ENCODE measurements at places on chromosomes 5 and 9.

GRCh38 chr9:16352791-16353401, 517.6 kb downstream of the BNC2 start:
- DNase-seq = no peak

GRCh38 chr5:124919747-124920525, 173.5 kb upstream of the ZNF608 start:
- DNase-seq = no peak

DNA sequence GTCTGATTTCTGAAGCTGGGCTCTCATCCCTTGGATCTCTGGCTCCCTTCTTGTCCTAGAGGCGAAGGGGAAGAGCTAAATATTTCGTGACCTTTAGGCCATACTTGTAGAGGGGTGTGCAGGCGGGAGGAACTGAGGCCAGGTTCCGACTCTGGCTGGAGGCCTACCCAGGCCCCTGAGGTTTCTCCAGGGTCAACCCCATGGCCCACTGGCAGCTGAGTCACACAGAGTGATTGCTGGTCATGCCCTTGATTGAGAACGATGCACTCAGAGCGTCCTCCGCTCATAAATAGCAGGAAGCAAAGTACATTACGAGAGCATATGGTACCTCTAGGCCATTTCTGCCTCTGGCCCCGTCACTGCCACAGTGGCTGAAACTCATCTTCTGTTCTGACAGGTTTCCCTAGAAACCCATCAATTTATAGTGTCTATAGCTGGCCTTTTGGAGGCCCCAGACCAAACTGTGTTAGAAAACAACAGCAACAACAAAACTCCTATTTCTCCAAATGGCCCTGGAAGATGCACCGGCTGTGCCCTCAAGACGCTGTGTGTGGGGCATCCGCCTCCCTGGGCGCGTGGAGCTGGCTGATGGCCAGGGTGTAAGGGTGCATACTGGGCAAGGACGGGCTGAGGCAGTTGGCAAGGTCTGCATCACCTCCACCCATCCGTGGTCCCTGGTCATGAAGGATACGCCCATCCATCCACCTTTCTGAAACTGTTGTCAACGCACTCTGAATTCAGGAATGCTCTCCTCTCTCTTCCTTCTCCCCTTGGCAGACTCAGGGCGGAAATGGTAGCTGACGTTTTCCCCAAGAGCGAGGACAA, 32.9 kb upstream of the FCN1 start:
- no peak for DNase-seq

DNA sequence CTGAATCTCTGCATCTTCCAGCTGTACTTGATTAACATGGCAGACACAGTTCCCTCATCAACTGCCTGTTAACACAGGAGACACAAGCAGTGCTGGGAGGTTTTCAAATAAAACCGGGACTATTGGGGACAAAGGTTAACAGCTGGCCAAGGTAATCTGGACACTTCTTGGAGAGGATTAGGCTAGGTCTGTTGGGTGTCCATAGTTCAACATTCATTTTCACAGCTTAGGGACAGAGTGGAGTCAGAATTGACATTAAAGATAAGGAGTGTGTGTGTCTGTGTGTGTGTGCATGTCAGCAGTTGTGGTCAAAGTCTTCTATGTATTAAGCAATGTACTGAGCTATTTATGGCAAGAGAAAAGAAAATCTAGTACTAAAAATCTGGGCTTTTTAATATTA, 216.2 kb downstream of the MED10 start:
- no peak for DNase-seq

DNA sequence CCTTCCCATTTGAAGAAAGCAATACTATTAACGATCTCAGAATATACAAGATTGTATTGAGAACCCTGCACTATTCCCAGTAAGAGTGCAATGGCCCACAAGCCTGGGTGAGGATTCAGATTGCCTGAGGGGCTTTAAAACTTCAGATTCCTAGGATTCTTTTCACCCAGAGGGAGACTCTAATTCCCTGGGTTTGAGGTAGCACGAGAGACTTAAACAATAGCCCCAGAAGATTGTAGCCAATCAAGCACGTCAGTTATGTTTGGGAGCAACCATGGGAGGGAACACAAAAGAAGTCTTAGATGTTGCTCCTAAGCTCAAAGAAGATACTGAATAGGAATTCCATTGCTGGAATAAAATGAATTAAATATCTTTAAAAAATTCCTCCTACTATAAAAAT, 17.9 kb downstream of the MRPS27 start:
- no peak for DNase-seq

DNA sequence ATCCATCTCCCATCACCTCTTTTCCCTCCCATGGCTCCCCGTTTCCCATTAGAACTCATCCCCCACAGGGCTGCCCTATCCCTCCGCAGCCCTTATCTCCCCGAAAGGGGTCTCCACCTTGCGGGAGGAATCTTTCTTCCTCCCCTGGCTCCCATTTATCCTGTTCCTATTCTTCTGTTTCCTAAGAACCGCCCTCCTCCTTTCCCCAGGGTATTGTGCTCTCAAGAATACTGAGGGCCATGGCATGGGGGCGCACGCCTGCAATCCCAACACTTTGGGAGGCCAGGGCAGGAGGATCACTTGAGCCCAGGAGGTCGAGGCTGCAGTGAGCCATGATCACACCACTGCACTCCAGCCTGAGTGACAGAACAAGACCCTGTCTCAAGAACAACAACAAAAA, 665 bp downstream of the CD72 start:
- no peak for DNase-seq

DNA sequence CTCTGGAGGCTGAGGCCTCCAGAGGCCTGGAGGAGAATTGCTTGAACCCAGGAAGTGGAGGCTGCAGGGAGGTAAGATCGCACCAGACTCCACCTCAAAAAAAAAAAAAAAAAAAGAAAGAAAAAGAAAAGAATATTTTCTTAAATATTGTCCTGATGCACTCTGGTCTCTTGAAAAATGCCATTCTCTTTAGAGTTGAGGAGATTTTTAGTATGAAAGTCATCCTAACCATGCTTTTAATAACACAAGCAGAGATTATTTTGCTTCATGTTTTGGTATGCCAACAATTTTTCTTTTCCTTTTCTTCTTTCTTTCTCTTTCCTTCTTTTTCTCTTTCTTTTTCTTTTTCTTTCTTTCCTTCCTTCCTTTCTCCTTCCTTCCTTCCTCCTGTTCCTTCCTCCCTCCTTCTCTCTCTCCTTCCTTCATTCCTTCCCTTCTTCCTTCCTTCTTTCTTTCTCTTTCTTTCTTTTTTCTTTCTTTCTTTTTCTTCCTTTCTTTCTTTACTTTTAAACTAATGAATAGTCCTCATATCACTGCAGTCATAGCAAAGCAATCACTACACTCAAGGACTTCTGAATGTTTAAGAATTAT, 116.9 kb upstream of the CCNH start:
- no peak for DNase-seq

DNA sequence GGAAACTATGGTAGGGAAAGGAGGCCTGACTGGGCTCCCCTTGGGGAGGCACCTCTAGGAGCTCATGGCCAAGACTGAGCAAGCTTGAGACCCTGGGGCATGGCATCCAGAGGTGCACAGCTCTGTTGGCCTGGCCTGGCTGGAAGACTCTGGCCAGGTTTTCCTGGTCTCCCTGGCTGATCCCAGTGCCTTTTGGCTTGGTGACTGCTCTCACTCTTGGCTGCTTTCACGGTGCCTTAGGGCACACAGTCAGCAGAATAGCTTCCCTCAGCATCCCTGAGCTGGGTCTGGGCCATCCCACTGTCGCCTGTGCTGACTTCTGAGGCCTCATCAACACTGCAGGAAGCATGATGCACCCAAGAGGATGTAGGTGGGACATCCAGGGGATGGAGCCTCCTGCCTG, 13.4 kb upstream of the DELE1 start:
- DNase-seq = no peak

DNA sequence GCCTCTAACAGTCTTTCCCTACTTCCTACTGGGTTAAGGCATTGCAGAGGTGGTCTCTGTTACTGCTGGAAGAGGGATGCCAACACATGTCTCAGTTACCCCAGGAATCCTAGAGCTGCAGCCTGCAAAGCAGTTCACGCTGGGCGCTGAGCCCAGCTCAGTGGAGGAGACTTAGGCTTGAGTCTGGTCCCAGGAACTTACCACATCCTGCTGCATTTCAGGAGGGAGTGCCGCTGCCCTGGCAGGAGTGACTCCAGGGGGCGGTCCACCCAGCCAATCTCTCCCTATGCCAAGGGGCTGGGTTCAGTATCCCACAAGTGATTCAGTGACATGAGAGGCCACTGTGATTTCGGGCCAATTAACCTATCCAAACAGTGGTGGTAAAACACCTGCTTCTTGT, 7.6 kb downstream of the TTC16 start:
- DNase-seq = no peak

GRCh38 chr5:141369994-141370848, at the start of gene PCDHGB3:
TSS of gene PCDHGB3 (plus strand) at chr5:141370242. CDS start at chr5:141370395, 153 bp downstream.
- no peak for DNase-seq

DNA sequence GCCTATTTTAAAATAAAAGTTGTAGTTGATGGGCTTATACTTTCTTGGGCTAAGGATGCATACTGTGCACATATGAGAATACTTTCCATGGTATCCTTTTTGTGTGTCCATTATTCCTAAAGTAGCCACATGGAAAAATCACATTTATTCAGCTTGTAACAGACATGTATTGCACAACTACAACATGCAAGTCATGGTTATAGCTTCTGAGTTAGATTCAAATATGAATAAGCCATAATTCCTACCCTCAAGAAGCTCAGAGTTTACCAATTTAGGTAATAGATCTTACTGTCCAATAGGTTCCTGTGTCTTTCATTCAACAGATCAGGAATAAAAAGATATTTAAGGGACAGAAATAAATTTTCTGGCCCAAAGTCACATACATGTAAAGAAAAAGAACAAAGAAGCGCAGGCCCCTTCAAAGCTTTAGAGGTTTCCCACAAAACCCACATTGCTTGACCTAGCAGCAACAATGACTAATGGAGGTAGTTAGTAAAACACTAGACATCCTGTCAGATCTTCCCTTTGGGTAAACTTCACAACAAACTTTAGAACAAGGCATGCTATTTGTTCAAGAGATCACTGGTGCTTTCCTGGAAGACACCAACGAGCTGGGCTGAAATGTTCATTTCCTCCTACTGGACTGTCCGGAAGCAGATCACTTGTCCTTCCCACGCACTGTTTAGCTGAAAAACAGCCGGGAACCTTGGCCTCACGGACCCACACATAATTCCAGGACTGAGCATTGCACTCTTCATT, 78.4 kb upstream of the ITGA1 start:
- no peak for DNase-seq

DNA sequence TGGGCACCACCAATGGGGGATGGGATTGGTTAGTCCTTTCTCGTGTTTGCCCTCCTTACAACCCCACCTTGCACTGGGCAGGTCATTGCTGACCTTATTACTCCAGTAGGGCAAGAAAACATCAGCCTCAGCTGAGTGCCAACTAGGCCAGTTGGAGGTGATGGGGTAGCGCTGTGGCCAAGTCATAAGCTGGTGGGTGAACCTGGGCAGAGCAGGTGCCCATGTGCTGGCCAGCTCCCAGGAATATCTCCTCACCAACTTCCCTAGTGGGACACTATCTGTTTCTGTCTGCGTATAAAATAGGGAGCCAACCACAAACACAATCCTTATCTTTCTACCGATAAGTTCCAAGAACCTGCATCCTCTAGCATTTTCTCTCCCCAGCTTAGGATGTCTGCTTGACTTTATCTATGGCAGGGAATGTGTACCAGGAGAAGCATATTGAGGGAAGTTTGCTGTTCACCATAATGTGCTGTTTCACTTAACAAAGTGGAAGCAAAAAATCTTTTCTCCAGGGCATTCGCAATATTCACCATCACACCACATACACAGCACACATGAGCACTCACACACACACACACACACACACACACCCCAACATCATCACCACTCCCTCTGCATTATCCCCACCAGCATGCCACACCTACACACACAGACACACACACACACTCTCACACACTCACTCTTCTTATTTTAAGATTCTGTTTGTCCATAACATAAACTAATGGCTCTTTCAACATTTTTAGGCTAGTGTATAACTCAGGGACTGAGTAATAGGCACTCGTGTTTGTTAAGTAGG, 390.0 kb downstream of the ENC1 start:
- no peak for DNase-seq

- DNase-seq = no peak
These were observed 49.3 kb upstream of the FANCC start for GRCh38 chr9:95366731-95367325.

DNA sequence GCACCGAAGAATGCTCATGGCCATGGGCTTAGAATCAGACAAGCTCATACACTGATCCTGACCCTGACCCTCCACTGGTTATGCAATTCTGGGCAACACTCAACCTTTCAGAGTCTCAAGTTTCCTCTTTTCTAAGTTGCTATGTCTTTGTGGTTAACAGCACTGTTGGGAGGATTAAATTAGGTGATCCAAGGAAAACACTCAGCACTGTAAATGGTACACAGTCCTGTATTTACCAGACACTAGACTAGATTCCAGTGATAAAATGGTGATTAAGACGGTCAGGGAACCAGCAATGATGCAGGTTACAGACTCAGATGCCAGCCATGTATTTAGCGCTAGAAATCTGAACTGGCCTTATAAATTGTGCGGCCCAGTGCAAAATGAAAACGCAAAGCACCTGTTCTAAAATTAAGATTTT, 8.1 kb downstream of the ARL15 start:
- DNase-seq = no peak

DNA sequence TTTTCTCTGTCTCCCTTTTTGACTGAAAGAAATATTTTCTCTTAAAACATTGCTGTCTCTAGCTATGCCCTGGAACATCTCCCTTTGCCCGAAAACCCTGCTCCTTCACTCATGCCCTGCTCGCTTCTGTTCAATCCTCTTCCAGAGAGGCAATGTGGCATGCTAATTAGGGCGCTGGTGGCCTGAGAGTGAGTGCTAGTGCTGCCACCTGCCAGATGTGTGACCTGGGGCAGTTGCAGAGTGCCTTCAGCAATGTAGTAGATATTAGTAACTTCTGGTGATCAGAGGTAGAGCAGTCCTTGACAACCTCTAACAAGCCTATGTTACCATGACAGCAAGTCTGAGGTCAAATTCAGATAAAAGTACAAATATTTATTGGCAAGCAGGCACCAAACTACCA, 119.5 kb upstream of the OSMR start:
- no peak for DNase-seq

DNA sequence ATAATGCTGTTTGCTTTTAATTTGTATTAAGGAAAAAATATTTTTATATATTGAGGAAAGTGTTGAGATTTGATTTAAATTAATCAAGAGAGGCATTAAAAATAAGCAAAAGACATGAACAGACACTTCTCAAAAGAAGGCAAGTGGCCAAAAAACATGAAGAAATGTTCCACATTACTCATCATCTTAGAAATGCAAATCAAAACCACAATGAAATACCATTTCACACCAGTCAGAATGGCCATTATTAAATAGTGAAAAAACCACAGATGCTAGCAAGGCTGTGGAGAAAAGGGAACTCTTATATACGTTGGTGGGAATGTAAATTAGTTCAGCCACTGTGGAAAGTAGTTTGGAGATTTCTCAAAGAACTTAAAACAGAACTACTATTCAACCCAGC, 45.9 kb downstream of the RANBP17 start:
- no peak for DNase-seq
